ENCODE measurements at places on chromosomes 4 and X. TPM values are rescaled to one million over a fixed set of nuclear protein-coding genes. Genes with fewer than 3 reads are reported as not detected.

GRCh38 chrX:40966213-40966820 lies 118.9 kb upstream of the USP9X start:
- H3K27ac ChIP-seq, result no peak overlapping the region
- H3K27me3 ChIP-seq, result no peaks in the 10 kb centered on the region
- no peaks in the 10 kb centered on the region for H3K36me3 ChIP-seq
- H3K4me3 ChIP-seq, result no peak overlapping the region
- no peak for DNase-seq

- H3K4me1 ChIP-seq, result no peaks in the 10 kb centered on the region
- H3K27me3 ChIP-seq, result no peaks in the 10 kb centered on the region
- no peak overlapping the region for H3K4me3 ChIP-seq
- no peak overlapping the region for H3K27ac ChIP-seq
- H3K36me3 ChIP-seq, result no peaks in the 10 kb centered on the region
- no peak for DNase-seq
These were observed 761.5 kb upstream of the GRIA3 start for GRCh38 chrX:122422547-122422946.

- no peak for DNase-seq
- H3K4me3 ChIP-seq, result no peak overlapping the region
- H3K36me3 ChIP-seq, result peaks cover 3% of the 10 kb centered on the region
- H3K4me1 ChIP-seq, result peaks cover 51% of the 10 kb centered on the region
- no peaks in the 10 kb centered on the region for H3K27me3 ChIP-seq
These were observed 9.6 kb upstream of the EXOSC9 start for GRCh38 chr4:121791481-121791880.

DNA sequence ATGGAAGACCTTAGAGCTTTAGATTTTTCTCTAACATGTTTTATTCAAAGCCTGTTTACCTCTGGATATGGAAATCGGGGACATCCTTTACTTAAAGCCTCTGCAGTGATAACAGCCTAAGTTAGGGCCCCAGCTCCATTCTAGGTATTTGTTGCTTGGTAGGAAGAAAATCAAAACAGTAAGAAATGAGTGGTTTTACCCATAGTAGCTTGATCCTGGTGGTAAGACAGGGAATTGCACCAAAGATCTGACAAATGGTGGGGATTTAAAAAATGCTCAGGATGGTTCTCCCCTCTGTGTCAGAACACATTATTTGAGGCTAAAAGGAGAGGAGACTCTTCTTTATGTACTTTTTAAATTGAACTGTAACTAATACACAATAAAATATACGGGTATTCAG lies 52.4 kb downstream of the AFF2 start:
- no peak overlapping the region for H3K4me3 ChIP-seq
- H3K4me1 ChIP-seq, result no peaks in the 10 kb centered on the region
- H3K36me3 ChIP-seq, result no peaks in the 10 kb centered on the region
- H3K27ac ChIP-seq, result no peak overlapping the region
- H3K27me3 ChIP-seq, result no peaks in the 10 kb centered on the region

GRCh38 chr4:186078981-186079638 lies 10.2 kb downstream of the TLR3 start:
- H3K27me3 ChIP-seq, result peaks cover 10% of the 10 kb centered on the region
- no peak overlapping the region for H3K4me3 ChIP-seq
- no peaks in the 10 kb centered on the region for H3K36me3 ChIP-seq
- H3K4me1 ChIP-seq, result no peaks in the 10 kb centered on the region
- no peak overlapping the region for H3K27ac ChIP-seq

- peaks cover 13% of the 10 kb centered on the region for H3K4me1 ChIP-seq
- H3K4me3 ChIP-seq, result no peak overlapping the region
- peaks cover 13% of the 10 kb centered on the region for H3K27me3 ChIP-seq
These were observed 4.3 kb upstream of the FGG start for GRCh38 chr4:154616731-154617130.

GRCh38 chr4:182294451-182294850 lies 51.2 kb downstream of the TENM3 start:
- H3K4me1 ChIP-seq, result no peaks in the 10 kb centered on the region
- H3K27ac ChIP-seq, result no peak overlapping the region
- H3K4me3 ChIP-seq, result no peak overlapping the region
- no peaks in the 10 kb centered on the region for H3K27me3 ChIP-seq

GRCh38 chrX:48794911-48795515 lies 6.9 kb upstream of the HDAC6 start:
- peaks cover 1% of the 10 kb centered on the region for H3K4me1 ChIP-seq
- H3K4me3 ChIP-seq, result no peak overlapping the region
- no peaks in the 10 kb centered on the region for H3K36me3 ChIP-seq
- DNase-seq, result no peak
- H3K27me3 ChIP-seq, result peaks cover 3% of the 10 kb centered on the region

DNA sequence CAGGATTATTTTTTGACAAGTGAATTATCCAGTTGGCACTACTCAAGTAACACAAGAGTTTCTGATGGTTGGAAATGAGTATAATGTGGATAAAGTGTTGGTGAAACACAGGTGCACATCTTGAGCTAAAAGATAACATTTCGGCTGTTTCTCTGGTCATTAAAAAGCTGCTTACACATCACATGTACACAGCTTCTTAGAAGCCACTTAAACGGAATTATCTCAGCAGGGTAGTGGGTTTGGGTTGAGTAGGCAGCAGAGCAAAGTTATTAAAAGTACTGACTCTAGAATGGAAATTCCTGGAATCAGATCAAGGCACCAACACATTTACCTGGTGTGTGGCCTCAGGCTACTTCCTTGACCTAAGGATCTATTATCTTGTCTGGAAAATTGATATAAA lies 55.4 kb upstream of the RASSF6 start:
- no peaks in the 10 kb centered on the region for H3K4me1 ChIP-seq
- no peak overlapping the region for H3K27ac ChIP-seq
- H3K36me3 ChIP-seq, result no peaks in the 10 kb centered on the region

DNA sequence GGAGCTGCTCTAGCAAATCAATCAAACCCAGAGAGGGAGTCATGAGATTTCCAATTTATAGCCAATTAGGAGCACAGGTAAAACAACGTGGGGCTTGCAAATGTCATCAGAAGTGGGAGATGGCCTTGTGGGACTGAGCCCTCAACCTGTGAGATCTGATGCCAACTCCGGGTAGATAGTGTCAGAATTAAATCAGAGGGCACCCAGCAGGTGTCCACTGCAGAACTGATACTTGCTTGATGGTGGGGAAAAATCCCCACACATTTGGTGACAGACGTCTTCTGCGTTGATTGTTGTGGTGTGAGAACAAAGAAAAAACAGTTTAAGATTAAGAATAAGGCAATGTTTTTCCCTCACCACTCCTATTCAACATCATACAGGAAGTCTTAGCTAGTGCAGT lies 1402.8 kb downstream of the RAPGEF2 start:
- no peak overlapping the region for H3K27ac ChIP-seq
- H3K36me3 ChIP-seq, result no peaks in the 10 kb centered on the region
- no peaks in the 10 kb centered on the region for H3K4me1 ChIP-seq
- H3K27me3 ChIP-seq, result no peaks in the 10 kb centered on the region
- no peak for DNase-seq

- DNase-seq, result peak; percentile 24
- H3K27ac ChIP-seq, result peak overlapping the region; percentile 48
- no peaks in the 10 kb centered on the region for H3K27me3 ChIP-seq
- peaks cover 61% of the 10 kb centered on the region for H3K4me1 ChIP-seq
These were observed 105.4 kb downstream of the ANXA3 start for GRCh38 chr4:78656968-78657445.

DNA sequence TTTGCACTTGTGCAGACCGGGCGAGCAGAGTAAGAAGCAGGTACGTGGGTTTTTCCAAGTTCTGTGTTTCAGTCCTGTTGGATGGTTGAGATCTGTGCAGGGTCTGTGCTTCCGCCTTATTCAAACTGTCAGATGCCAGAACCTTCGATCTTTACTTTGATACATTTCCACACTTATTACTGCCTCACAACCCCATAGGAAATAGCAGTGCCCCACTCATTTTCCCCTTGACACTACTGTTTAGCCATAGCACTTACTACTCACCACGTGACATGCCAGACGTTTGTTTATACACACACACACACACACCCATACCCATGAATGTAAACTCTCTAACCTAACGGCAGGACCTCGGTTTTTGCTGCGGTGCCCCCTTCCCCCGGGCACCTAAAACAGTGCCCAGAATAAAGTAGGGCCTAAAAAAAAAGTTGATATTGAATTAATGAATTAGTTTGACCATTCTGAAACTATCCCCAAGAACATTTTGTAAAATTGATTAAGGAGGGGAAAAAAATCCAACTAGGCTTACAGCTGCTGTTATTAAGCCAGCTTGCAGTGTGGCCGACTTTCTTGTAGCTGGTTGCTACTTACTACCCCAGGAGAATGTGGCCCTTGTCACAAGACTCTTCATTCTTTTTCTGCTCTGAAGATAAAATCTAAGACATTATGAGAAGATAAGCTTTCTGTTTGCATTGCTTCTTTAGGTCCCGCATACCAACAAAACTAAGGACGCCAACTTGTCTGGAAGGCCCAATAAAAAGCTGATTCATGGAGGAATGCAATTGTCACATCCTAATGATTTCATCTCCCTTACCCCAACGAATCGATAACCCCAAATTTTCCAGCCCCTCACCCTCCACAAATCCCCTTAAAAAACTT lies 704 bp upstream of the SEPSECS start:
- peaks cover 19% of the 10 kb centered on the region for H3K36me3 ChIP-seq
- peaks cover 35% of the 10 kb centered on the region for H3K4me1 ChIP-seq
- peak overlapping the region; percentile 90 for H3K27ac ChIP-seq
- no peak for DNase-seq
- H3K27me3 ChIP-seq, result peaks cover 3% of the 10 kb centered on the region
- peak overlapping the region; percentile 91 for H3K4me3 ChIP-seq

DNA sequence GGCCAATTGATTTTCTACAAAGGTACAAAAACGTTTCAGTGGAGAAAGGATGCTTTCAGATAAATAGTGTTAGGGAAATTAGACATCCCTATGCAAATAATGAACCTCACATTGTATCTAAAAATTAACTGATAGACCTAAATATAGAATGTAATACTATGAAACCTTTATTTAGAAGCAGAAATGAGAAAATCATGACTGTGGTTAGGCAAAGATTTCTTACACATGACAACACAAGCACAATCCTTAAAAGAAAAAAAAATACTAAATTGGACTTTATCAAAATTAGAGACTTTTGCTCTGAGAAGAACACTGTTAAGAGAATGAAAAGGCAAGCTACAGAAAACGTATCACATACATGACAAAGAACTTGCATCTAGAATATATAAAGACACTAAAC lies 43.0 kb upstream of the SPANXN4 start:
- H3K4me1 ChIP-seq, result no peaks in the 10 kb centered on the region
- H3K27ac ChIP-seq, result no peak overlapping the region
- H3K4me3 ChIP-seq, result no peak overlapping the region
- H3K36me3 ChIP-seq, result no peaks in the 10 kb centered on the region

DNA sequence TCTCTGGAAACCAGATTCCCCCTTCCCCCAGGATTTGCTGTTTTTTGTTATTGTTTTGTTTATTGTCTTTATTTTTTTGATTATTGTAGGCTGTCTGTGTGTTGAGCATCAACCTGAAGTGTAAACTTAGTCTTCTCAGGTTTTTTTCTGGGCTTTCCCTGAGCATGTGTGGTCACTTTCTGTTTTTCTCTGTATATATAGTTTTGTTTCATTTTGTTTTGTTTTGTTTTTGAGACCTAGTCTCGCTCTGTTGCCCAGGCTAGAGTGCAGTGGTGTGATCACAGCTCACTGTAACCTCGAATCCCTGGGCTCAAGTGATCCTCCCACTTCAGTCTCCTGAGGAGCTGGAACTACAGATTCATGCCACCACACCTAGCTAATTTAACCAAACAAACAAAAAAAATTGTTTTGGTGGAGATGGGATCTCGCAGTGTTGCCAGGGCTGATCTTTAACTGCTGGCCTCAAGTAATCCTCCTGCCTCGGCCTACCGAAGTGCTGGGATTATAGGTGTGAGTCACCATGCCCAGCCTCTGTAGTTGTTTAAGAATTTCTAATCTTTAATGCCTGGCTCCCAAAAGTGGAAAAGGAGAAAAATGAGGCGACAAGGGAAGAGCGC lies 9.1 kb downstream of the IL13RA1 start:
- peaks cover 5% of the 10 kb centered on the region for H3K27me3 ChIP-seq
- H3K36me3 ChIP-seq, result peaks cover 3% of the 10 kb centered on the region
- DNase-seq, result no peak
- no peak overlapping the region for H3K4me3 ChIP-seq
- no peak overlapping the region for H3K27ac ChIP-seq

DNA sequence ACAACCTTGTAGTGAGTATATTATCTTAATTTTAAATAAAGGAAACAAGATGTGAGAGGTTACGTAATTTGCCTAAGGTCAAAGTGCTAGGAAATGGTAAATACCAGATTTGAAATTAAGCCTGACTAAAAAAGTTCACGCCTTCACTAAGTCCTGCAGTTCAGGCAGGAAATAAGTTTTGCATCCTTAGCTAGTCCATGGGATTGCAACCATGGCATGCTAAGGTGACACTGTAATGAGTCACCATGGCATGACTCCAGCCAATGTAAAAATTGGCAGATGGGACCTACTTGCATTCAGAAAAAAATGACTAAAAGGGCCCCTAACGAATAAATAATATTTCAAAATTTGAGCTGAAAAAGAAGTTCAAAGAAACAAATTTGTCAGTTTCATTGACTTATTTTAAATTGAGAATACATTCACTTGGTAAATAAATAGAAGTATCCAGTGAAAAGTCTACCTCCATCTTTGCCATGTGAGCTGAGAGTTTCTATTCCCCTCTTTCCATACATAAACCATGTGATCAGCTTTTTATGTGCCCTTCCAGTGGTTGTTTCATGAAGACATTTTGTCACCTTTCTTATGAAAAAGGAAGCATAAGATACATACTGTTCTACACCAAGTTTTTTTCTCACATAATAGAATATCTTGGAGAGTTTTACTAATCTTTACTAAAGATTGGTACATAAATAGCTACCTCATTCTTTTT lies 72.4 kb downstream of the ANKRD50 start:
- H3K27ac ChIP-seq, result no peak overlapping the region
- DNase-seq, result no peak
- H3K4me1 ChIP-seq, result no peaks in the 10 kb centered on the region

GRCh38 chrX:17718649-17719165 lies 18.6 kb upstream of the SCML1 start:
- no peak overlapping the region for H3K27ac ChIP-seq
- H3K36me3 ChIP-seq, result no peaks in the 10 kb centered on the region
- H3K27me3 ChIP-seq, result no peaks in the 10 kb centered on the region
- H3K4me1 ChIP-seq, result no peaks in the 10 kb centered on the region
- H3K4me3 ChIP-seq, result no peak overlapping the region
- no peak for DNase-seq

DNA sequence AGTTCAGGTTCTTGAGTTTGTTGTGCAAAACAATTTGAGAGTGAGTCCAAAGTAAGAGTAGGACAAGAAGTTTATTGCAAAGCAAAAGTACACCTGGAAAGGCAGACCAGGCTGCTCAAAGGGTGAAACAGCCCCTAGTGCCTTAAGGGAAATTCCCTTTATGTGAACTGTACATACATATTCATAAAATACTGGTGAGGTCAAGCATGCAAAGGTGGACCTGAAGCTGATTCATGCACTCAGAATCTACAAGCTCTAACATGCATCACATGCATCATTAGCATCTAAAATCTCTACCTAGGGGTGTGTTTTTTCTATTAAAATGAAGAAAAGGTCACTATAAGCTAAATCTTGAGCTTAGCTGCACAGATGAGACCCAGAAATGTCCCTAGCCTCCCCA lies 266.9 kb downstream of the SPATA18 start:
- no peak overlapping the region for H3K27ac ChIP-seq
- H3K4me3 ChIP-seq, result no peak overlapping the region
- no peaks in the 10 kb centered on the region for H3K27me3 ChIP-seq
- no peaks in the 10 kb centered on the region for H3K36me3 ChIP-seq
- DNase-seq, result no peak

PUDP gene
- total RNA-seq, result 20.1 TPM

TRAM1L1 gene
- not detected for total RNA-seq

CSAG3 gene
- 0.78 TPM for total RNA-seq

GLOD5 gene
- total RNA-seq, result not detected

ALAS2 gene
- not detected for total RNA-seq

ZIC3 gene
- total RNA-seq, result not detected

FGFR3 gene
- 0.39 TPM for total RNA-seq

RAB40AL gene
- total RNA-seq, result 0.44 TPM

ARSJ gene
- not detected for total RNA-seq

HTN3 gene
- total RNA-seq, result not detected

TMEM150C gene
- not detected for total RNA-seq

TBX22 gene
- not detected for total RNA-seq
